ENCODE measurements at places on chromosomes 6 and 20.
A peak's percentile ranks its signal among the peaks of the same experiment; 100 is the strongest.

GRCh38 chr6:21908161-21908848 is 314.8 kb downstream of the SOX4 start:
- no peak for DNase-seq

DNA sequence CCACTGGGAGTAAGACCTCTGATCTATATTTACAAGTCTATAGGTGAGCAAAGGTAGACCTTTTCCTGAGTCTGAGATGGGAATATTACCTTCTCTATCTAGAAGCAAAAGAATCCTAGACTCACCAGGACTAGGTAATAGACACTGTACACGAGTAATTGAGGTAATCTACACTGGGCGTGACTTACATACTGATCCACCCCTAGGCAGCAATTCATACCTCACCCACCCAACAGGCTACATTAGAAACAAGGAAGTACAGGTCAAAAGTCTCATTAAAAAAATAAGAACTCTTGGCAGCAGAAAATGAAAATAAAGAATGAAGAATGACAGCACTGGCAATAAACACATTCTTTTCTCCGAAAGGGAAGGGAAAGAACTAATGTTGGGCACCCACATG is 7.6 kb downstream of the CSNK2A1 start:
- no peak for DNase-seq

GRCh38 chr6:51352506-51353029 is 533.9 kb downstream of the TFAP2B start:
- DNase-seq: no peak

- no peak for DNase-seq
Observed at GRCh38 chr20:4152696-4153235, 137.4 kb upstream of the RNF24 start.

DNA sequence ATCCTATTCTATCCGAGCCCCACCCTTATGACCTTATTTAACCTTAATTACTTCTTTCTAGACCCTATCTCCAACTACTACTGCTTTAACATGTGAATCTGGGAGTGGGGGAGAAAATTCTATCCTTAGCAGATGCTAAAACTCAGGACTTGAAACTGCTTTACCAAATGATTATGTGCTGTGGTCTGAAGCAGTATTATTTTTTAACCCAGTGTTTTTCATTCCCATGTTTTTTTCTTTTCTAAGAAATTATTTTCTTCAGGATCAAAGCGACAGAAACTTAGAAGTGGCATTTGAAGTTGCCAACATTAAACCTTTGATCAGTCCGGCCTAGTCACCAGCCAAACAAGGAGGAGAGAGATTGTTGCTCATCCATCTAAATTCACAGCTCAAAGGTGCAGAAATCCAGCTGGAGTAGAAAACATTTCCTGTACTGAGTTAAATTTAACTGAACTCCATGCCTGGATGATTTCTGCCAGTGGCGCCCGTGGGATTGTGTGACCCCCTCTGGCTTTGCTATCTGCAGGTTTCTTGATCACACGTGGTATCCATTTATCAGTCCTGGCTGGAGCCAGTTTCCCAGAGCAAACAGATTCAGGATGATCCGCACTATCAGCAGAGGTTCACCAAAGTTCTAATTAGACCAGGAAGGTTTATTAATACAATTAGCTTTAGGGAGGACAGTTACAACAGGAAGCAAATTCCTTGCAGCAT is 300.5 kb downstream of the PLCB1 start:
- peak; percentile 35 for DNase-seq

DNA sequence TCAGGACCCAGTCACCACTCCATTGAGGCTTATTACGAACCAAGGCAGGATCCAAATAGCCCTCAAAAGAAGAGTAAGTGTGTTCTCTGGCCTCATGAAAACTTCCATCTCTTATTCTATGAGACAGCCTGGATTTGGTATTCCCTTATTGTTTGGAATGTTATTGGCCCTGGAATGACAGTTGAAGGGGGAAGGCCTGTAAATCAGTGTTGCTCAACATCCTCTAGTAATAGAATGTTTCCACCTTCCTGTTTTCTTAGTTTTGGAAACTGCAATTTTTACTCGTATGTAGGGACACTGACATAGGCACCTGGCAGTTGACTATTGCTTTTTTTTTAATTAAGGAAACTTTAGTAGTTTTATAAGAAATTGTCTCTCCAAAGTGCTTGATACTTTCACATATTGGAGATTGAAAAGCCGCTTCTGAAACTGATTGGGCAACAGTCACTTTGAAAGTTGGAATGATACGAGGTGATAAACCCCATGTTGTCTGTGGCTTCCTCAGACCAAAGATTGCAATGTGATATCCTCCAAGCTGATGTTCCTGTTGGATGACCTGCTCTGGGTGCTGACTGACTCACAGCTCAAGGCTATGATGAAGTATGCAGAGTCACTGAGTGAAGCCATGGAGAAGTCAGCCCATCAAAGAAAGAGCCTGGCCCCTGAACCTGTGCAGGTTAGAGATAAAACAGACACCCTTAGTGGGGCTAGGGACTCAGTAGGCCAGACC is 43.1 kb downstream of the BLTP3A start:
- no peak for DNase-seq

- DNase-seq: no peak
Observed at GRCh38 chr20:59154317-59155013, 9.2 kb upstream of the ZNF831 start.

DNA sequence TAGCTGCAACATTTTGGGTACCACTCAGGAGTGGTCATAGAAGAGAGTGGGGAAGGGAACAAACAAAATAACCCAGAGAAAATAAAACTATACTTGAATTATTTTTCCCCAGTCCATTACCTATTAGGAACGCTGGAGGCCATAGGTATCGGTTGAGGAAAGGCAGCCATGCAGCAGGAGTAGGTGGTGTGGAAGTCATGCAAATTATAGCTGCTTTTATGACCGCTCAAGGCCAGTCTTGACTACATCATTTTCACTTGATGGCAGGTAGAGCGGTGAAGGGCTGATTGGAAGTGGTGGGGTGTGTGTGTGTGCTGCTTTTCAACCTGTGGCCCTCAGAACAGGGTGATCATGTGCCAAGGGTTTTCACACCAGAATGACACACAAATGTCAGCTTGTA is 36.5 kb upstream of the KIF13A start:
- no peak for DNase-seq

- no peak for DNase-seq
Observed at GRCh38 chr6:34580707-34581560, 24.8 kb upstream of the SPDEF start.

GRCh38 chr6:33172688-33173534 is 19.4 kb downstream of the COL11A2 start:
- DNase-seq: no peak

- DNase-seq: peak; percentile 88
Observed at GRCh38 chr6:44338228-44339122, 4.0 kb upstream of the SPATS1 start.

DNA sequence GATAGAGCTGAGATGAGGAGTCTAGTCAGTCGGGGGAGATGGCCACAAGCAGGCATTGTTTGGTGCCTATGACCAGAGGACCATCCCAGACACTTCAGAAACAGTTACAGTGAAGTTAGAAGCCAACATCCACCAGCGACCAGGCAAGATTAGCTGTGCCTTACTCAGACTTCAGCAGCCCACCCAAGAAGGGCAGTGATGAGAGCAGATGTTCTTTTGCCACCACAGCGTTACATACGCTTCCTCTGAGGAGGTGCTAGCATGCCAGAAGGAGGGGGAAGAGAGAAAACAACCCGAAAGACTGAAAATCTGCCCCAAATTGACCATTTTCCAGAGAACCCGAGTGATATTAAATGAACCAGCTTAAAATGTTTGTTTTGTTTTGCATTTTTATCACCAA is 186.8 kb downstream of the PRL start:
- DNase-seq: no peak

GRCh38 chr6:2247664-2248063 is 2.3 kb upstream of the GMDS start:
- no peak for DNase-seq

All from G401 (cell line).